ENCODE measurements at places on chromosomes 5 and 9.

GRCh38 chr5:172173564-172174153 lies 14.4 kb downstream of the STK10 start:
- peak; percentile 42 for DNase-seq

DNA sequence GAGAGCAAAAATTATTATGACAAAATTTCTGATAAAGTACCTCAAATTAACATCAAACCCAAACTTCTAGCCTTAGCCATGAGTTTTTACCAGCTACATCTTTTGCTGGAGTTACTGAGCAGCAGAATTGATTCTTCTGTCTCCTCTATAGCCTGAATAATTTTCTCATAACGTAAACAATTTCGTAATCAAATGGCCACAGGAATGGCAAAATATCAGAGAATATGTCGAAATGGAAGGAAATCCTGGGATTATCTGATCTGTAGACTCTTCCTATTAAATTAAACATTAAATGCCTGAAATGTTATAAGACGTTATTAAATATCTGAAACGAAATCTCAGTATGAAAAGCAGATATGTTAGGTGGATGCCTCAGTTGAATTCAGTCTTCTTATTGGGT lies 41.1 kb downstream of the LURAP1L start:
- no peak for DNase-seq

DNA sequence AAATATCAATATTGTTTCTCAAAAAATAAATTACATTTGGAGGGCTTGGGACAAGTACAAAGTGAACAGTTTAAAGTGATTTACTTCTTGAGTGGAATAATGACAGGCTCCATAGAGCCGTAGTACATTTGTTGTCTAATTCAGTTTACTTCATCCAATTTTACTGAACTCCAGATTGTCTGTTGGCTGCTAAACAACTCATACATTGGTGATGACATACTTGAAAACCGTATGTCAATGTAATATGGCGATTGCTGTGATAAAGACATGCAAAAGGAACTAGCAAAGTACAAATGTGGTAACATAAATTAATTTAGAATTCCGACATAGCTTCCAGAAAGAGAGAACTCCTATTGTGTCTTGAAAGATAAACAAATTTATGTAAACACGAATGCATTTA lies 1197.5 kb upstream of the CDH18 start:
- no peak for DNase-seq

DNA sequence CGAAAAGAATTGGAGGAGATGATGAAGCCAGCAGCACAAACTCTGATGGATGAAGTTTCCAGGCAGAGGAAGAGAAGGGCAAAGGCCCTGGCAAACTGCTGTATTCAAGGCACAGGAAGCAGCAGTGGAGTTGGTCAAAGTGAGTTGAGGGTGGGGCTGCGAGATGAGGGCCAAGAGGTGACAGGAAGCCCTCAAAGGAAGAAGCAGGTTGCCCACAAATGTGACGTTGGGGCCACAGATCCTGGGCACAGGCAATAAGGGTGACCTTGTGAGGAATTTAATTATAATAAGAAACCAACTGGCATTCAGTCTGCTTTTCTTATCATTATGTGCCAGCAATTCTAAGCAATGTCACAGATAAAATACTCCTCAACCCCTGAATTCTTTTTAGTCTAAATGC lies 261.8 kb downstream of the CTNND2 start:
- DNase-seq, result no peak

GRCh38 chr5:77697692-77698091 lies 59.2 kb upstream of the OTP start:
- no peak for DNase-seq

- DNase-seq, result no peak
Measured at GRCh38 chr9:112295174-112295573, 38.2 kb downstream of the PTBP3 start.

GRCh38 chr5:41625571-41625970 lies 115.2 kb upstream of the PLCXD3 start:
- DNase-seq, result no peak

DNA sequence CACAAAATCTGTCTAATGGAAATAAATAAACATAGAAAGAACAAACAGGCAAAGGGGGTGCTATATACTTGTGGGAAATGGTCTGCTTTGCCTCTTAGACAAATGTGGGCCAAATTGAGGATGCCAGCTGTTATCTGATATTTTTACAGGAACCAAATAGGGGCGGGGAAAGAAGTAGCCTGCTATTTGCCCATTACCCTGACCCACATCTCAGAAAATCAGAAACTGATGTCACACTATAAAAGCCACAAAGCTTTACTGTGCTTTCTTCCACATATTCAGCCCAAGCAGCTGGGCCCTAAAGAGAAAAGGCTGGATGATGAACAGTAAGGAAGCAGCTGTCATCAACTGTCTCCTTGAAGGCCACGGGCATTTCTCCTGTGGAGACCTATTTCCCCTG lies 97.3 kb downstream of the ELAVL2 start:
- no peak for DNase-seq

GRCh38 chr5:44809956-44810420 lies 1.2 kb downstream of the MRPS30 start:
- DNase-seq, result no peak

DNA sequence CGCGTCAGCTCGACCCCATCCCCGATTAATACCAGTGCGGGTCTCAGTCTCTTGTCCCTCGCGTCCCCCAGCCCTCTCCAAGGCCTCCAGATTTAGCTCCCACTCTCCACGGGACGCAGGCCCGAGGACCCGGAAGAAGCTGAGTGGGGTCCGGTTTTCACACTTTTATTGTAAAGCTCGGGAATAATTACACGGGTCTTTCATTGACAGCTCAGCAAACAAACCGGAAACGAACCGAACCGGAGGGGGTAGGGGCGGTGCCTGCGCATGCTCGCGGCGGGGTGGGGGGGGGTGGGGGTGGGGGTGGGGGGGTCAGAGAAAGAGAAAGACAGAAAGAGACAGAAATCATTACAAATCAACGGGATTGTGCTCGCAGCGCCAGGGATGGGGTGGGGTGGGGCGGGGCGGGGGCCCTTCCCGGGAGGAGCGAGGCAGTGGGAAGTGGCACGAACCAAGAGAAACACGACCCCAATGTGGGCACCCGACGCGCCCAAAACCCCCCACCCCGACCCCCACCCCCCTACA lies 27.9 kb downstream of the PCDH1 start:
- DNase-seq, result no peak

DNA sequence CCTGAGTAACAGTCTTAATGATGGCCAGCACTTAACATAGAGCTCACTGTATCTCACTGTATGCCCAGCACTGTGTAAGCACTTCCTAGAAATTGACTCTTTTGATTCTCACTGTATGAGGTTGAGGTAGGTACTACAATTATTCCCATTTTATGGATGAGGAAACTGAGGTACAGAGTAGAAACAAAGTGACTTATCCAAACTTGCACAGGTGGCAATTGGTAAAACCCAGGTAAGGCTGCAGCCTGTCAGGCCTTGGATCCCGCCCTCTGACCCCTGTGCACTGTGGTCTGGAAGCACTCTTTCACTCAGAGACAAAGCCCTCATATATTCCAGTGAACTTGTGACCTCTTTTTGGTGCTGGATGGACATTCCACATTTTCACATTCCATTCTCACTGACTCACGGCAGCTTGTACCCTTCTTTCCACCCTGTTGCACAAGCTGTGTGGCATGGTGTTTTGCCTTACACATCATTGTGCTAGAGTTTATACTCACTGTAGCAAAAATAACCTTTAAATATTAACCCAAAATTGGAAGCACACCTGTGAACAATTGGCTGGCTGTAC lies 21.7 kb downstream of the ANKRD55 start:
- no peak for DNase-seq

- DNase-seq, result no peak
Measured at GRCh38 chr9:136083558-136084062, 11.5 kb downstream of the NACC2 start.

GRCh38 chr5:139886213-139886612 lies 90.6 kb downstream of the PSD2 start:
- DNase-seq, result no peak

DNA sequence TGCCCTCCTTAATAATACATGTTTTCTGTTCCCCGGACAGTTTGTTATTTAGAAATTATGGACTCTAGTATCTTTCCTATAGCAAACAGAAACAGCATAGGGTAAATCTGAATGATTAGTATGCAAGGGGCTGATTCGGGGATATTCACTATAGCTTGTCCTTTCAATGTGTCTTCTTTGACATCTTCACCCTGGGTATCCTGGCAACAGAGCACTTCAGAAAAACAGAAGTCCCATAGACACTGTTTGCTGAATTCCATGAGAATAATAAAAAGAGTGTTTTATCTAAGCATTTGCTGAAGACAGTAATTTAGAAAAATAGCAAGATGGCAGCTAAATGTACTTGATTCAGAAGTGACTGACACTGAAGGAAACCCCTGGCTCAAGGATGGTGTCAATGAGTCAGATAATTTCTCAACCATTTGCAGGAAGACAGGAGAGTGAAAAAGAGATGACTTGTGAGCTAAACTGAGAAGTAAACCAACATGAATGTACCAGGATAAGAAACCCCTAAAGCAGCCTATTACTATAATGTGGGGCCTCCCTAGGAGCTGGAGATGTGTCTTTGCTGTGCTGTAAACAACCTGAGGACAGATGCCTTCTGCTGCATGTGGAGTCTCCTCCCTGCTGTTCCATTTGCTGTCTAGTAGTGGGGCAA lies 246.2 kb downstream of the MAN2A1 start:
- no peak for DNase-seq

- DNase-seq, result no peak
Measured at GRCh38 chr9:3656224-3656623, 130.4 kb upstream of the RFX3 start.

- DNase-seq, result no peak
Measured at GRCh38 chr9:18673179-18673578, 199.2 kb downstream of the ADAMTSL1 start.

Measured in activated T-helper 1 cell treated with anti-CD3 and anti-CD28 coated beads, Interleukin-2, amount 50 U/mL, for 16 hours (primary cell).